ENCODE measurements at places on chromosomes 1 and 21.

- no peak for DNase-seq
Measured at GRCh38 chr1:153233448-153233847, 16.1 kb downstream of the PRR9 start.

DNA sequence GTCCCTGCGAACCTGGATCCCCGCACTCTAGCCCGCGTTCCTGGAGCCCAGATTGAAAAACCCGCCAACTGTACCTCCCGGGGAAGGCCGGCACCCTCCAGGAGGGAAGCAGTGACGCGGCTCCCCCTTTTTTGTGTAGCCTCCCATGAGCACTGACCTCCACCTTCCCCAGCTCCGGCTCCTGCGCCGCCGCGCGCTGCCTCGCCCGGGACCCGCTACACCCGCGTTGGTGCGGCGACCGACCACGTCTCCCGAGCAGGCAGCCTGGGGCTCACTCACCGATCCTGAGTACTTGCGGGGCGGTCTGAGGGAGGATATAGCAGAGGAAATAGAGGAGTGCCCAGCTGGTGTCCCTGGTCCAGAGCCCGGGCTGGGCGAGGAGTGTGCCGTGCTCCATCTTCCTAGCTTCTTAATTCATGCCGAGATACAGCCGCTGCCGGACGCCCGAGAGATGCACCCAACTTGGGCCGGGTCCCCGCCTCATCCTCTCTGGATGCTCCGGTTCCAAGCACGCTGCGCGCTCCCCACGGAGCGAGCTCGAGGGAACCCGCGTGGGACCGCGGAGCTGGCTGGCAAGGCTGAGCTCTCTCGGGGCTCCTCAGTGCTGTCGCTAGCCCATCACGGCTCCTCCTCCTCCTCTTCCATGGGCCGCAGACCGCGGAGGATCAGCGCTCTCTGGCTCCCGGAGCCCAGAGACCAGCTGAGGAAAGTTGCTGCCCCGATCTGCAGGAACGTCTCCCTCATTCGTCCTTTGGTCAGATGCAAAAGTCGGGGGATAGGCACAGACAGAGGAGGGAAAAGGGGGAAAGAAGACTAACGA is 482 bp downstream of the GRIK1 start:
- DNase-seq, result no peak

GRCh38 chr1:16043521-16043920 is at the start of gene CLCNKB:
Gene CLCNKB (plus strand): TSS chr1:16043782. CDS start chr1:16044493, 711 bp downstream.
- DNase-seq, result no peak

GRCh38 chr21:46112725-46113215 is 14.9 kb downstream of the COL6A2 start:
- DNase-seq, result peak; percentile 18

DNA sequence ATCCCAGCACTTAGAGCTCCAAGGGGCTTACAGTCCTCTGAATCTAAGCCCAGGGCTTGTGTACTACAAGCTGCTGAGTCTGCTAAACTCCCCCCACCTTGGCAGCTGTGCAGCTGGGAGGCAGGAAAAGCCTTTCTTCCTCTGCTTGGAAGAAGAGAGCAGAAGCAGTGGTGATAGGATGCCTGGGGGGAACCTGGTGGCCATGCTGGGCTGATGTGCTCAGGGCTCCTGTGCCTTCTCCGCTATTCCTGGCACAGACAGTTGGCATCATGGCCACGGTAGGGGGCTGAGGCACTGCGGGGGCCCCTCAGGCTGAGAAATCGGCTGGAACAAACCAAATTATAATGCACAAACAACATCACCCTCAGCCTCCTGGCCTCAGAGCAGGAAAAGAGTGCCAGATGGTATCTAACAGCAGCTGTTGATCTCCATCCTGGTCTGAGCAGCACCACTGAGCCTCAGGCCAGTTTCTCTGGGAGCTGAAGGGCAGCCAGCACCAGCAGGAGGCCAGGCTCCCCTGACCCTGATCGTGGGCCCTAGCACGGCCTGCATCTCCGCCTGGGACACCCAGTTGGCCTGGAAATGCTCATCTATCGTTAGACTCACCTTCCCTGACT is 35.8 kb downstream of the ECE1 start:
- no peak for DNase-seq

GRCh38 chr1:105180789-105181188 is 1431.1 kb downstream of the AMY1C start:
- DNase-seq, result no peak

DNA sequence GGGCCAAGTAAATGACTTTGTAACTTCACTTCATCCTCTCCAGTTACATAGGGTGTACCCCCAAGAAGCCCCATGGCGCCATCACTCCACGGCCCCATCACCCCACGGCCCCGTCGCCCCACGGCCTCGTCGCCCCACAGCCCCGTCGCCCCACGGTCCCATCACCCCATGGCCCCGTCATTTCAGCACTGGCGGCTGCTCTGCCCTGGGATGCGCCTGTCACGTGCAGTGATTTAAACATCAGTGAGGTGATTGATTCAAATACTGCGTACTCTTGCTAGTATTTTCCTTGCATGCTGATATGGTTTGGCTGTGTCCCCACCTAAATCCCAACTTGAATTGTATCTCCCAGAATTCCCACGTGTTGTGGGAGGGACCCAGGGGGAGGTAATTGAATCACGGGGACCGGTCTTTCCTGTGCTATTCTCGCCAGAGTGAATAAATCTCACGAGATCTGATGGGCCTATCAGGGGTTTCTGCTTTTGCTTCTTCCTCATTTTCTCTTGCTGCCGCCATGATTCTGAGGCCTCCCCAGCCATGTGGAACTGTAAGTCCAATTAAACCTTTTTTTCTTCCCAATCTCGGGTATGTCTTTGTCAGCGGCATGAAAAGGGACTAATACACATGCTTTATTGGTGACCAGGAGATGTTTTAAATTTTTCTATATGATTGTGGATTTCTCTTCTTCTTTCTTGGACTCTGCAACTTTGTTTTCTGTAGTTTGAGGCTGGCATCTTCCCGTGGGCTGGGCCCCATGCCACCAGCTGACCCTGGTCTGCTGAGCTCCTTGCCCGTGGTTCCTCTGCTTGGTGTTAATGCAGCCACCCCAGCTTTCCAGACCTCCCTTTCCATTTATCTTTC is 50.1 kb upstream of the PCBP3 start:
- no peak for DNase-seq

GRCh38 chr21:21159253-21159899 is 161.2 kb downstream of the NCAM2 start:
- DNase-seq, result no peak

DNA sequence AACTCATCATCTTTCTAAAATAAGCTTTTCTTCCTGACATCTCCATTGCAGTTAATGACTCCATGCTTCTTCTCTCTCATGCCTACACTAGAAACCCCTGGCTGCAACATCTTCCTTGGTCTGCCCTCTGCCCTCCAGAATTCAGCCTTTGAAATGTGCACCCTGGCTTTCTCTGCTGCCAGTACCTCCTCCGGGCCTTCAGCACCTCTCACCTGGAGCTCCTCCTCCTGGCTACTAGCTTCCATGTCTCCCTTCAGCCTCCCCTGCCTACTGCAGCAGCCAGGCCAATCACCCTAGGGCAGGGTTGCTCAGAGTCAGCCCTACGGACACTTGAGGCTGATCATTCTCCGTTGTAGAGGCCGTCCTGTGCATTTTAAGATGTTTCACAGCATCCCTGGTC is 18.3 kb downstream of the SUSD4 start:
- no peak for DNase-seq

GRCh38 chr1:219862366-219862765 is 66.0 kb downstream of the SLC30A10 start:
- no peak for DNase-seq

GRCh38 chr1:1086911-1087341 is 12.8 kb upstream of the RNF223 start:
- no peak for DNase-seq

DNA sequence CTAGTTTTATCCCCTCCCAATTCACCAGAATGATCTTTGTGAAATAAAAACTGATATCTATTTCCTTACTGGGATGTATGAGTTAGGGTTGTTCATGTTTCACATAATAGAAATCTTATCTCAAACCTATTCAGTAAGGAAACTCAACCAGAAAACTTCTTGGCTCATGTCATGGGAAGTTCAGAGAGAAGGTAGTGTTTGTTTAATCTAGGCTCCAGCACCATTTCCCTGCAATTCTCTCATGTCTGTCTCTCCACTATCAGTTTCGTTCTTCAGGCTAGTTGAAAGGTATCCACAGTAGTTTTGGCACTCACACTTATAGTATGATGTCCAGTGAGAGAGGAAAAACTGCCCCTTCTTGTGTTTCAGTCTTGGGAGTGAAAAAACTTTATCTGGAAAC is 34.6 kb upstream of the UHMK1 start:
- DNase-seq, result no peak

- DNase-seq, result no peak
Measured at GRCh38 chr1:213683529-213683928, 304.2 kb upstream of the PROX1 start.

DNA sequence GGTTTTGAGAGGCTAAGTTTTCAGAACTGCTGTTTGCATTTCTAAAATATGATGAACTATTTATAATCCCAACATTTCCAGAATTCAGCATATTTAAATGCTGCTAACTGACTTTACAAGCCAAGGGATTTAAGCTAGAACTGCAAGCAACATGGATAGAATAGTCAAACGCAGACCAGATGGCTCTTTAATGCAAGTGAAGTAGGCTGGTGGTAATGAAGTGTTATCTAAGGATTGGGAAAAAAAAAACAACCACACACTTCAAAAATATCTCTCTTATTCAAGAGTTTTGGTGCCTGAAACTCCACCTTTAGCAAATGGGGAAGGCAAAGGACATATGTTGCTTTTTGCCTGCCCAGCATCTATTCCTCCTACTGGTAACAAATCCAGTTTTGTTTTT is 20.9 kb upstream of the SSX2IP start:
- DNase-seq, result no peak

DNA sequence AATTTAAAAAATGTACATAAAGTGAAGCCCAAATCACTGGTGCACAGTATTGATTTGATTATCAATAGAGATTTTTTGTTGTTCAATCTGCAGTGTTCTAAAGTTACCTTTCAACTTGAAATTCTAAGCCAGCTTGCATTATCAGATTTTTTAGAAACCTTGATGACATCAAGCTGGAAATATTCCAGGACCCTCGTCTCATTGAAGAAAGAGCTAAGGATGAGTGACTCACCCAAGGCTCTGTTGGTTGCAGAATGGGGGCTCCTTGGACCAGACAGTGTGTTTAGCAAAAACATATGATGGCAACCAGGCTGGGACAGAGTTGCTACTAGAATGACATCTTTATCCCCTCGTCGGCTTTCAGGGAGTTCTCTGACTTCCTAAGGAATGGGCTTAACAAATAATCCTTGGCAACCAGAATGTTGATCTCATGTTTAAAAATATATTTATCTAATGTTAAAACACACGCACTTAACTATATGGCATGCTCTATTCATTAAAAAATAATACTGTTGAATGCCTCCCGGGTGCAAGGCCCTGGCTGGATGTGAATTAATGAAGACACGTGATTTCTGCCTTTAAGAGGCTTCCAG is 79.7 kb downstream of the RUNX3 start:
- DNase-seq, result no peak

DNA sequence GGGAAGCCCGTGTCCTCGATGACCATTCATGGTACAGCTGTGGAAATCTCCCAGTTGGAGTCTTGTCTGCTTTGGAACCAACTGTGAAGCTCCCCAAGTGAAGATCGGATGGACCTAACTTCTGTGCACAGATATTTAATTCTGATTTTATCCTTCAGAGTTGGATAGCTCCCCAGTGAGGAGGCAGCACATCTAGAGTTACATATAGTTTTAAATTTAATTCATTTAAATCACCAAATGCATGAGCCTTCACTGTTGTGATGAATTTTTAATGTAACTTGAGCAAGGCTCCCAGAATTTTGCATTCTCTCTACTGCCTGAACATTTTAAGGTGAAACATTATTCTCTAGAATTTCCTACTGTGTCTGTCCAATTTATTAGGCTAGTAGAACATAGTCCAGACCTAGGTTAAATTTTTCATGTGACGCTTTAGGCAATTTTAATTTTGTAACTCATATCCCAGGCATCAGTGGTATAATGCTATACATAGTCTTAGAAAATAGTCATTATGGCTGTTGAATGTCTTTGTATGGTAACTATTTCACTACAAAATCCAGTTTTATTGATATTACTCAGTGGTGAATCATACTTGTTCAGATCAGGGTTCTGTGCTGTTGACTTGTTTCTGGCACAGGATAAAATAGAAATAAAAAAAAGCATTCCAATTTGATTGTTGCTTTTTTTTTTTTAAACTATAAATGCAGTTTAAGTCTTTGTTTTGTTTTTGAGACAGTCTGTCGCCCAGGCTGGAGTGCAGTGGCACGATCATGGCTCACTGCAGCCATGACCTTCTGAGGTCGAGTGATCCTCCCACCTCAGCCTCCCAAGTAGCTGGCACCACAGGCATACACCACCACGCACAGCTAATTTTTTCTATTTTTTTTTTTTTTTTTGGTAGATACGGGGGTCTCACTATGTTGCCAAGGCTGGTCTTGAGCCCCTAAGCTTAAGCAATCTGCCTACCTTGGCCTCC is 66.9 kb downstream of the PRDM2 start:
- DNase-seq, result no peak

- DNase-seq, result no peak
Measured at GRCh38 chr1:153616144-153616916, at the start of gene S100A14. Gene S100A14 (minus strand): TSS chr1:153616325. CDS start chr1:153615858, 467 bp downstream.

GRCh38 chr1:170619241-170620028 is 44.5 kb upstream of the PRRX1 start:
- no peak for DNase-seq

- DNase-seq, result no peak
Measured at GRCh38 chr1:60573726-60574409, 500.3 kb upstream of the C1orf87 start.

- DNase-seq, result no peak
Measured at GRCh38 chr1:8903908-8904650, 25.6 kb upstream of the ENO1 start.

GRCh38 chr21:31753949-31754707 is 22.2 kb upstream of the SCAF4 start:
- DNase-seq, result no peak

DNA sequence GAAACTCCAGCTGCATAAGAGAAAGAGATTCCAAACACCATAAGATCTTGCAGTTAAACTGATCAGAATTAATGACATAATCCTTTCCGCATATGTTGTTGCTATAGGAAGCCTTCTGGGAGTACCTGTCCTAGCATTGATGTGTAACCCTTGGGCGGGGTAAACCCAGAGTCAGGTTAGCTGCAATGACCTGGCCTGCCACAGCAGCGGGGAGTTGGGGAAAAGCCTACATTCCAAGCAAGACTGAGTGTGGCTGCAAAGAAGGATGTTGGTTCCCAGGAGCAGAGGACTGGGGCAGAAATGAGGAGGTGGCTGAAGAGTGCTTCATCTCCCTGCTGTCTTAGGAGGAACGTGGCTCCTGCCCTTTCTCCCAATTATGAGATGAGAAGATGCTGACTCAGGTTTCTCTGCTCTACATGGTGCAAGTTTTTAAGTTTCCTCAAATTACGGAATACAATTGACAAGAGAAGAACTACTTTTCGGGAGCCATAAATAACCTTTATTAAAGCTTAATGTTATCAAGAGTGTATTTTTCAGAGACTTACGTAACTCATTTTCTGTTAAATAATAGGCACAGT is 142.1 kb downstream of the RYR2 start:
- DNase-seq, result no peak

GRCh38 chr1:244792188-244792850 is 43.1 kb upstream of the COX20 start:
- no peak for DNase-seq

GRCh38 chr1:222843469-222844410 is 28.9 kb downstream of the DISP1 start:
- no peak for DNase-seq

Data from stimulated activated CD8-positive, alpha-beta memory T cell treated with anti-CD3 and anti-CD28 coated beads, Interleukin-4, amount 100 ng/mL, for 48 hours (primary cell).